ENCODE measurements at places on chromosomes 16 and 17. TPM values are rescaled to one million over a fixed set of nuclear protein-coding genes. Genes with fewer than 3 reads are reported as not detected.

Gene RAD51D
- total RNA-seq: 9.8 TPM

Gene NATD1
- 1.6 TPM for total RNA-seq

DNA sequence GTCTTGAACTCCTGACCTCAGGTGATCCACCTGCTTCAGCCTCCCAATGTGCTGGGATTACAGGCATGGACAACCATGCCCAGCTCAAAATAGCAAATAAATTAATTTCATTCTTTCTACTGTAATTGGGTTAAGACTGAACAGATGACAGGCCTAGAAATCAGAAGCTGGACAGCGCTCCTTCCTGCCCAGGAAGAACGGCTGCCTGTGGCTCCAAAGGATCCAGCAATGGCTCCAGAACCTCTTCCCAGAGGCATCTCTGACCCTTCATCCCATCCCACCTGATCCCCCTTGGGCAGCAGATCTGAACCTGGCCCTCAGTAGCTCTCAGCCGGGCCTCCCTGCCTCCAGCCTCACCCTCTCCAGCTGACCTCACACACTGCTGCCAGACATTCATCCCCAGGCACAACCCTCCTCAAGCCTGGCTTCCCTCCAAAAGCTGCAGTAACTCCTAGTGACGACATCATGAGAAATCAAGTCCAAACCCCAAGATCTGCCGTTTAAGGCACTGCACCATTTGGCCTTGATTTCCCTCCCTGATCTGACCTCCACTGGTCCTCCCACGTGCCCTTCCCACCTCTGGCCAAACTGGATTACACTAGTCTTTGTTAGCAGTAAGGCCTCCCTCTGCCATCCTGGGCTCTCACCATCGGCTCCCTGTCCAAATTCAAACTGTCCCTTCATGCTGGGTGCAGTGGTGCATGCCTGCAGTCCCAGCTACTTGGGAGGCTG lies 3.1 kb upstream of the MIF4GD start:
- DNase-seq: no peak

GRCh38 chr16:89000207-89000959 lies 23.4 kb upstream of the CBFA2T3 start:
- no peak for DNase-seq

DNA sequence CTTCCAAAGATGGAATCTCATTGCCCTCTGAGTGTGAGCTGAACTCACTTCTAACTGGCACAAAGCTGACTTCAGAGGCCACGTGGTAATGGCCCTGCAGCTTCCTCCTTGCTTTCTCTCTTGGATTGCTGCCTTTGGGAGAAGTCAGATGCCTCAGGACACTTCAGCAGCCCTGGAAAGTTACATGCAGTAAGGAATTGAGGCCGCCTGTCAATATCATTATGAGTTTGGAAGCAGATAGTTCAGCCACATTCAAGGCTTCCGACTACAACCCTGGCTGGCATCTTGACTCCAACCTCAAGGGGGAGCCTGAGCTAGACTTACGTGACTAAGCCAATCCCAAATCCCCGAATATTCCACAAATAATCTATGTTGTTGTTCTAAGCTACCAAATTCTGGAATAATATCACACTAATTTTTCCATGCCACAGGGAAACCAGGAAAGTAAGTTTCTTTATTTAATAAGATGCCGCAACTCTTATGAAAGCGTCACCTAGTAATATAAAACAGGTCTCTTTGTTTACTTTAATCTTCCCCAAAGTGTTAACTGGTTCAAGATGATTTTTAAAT lies 13.6 kb downstream of the CEP20 start:
- DNase-seq: no peak

DNA sequence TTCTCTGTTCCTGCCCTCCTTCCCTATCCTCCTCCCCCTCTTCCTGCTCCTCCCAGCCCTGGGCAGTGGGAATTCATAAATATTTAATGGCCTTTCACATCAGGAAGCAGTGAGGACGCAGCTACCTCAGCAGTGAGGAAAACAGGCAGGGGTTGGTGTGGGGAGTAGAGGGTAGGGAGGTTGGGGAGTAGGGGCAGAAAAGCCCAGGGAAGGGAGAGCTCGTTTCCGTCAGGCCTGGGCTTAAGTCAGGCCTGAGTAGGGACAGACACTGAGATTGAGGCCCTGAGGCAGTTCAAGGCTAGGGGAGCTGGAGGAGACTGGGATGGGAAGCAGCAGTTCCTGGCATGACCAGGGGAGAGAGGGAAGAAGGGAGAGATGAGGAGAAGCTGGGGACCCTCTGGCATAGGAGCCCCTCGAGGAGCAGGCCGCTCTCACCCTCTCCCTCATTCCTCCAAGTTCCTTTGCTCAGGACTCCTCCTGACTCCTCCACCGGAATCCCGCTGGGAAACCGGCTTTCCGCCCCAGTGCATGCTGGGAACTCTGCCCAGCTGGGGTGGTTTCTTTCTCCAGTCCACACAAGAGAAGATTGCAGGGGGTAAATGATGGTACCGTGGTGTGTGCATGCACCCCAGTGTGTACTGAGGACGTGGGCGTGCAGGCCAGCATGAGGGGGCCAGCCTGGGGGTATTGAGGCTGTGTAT lies 6.2 kb downstream of the SAMD14 start:
- no peak for DNase-seq

DNA sequence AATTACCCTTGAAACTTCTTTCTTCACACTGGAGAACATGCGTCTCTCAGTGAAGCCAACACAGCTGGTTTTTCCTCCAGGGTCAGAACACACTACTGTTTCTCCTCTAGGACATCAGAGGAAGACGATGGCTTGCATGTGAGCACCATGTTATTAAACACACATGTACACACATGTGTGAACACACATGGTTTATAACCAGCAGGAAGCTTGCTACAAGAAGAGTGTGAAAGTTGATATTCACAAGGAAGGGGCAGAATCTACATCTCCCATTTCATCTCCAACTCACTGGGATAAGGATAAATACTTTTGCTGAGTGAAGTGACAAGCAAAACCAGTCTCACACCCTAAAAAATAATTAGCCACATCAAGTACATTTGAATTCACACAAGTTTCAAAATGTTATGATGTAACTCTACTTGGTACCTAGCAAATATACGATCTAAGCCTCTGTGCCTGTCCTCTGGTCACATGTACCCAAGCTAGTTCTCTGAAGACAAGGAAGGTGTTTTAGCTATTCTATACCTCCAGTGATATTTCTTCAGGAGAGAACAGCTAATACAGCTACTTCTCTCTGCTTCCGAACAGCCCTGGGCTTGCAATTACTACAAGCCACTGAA lies 127.7 kb downstream of the PARN start:
- DNase-seq: no peak

- no peak for DNase-seq
Measured at GRCh38 chr16:22373662-22374310, 633 bp downstream of the CDR2 start.

DNA sequence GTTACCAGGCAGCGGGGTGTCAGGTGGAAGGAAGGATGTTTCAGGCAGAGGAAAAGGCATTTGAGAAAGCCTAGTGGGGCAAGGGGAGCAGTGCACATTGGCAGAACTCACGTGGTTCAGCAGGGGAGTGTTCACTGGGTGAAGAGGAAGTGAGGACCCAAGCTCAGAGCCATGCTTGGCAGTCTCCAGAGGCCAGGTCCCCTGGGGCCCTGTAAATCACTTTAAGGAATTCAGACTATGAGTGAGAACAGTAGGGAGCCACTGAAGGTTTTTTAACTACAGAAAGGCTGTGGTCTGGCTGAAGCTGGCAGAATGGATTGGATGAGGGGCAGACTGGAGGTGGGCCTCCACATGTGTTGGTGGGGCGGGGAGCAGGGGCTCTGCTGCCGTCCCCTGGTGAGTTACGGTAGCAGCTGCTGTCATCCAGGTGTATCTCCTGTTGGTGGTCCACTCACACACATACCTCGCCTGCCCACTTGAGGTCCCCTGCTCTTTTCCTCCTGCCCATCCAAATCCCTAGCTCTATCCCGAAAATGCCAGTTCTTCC lies 5.1 kb downstream of the CLEC16A start:
- DNase-seq: no peak
